ENCODE measurements at places on chromosomes 4 and X.

- no peak for DNase-seq
These were observed 182.1 kb upstream of the SMIM31 start for GRCh38 chr4:164571593-164572390.

DNA sequence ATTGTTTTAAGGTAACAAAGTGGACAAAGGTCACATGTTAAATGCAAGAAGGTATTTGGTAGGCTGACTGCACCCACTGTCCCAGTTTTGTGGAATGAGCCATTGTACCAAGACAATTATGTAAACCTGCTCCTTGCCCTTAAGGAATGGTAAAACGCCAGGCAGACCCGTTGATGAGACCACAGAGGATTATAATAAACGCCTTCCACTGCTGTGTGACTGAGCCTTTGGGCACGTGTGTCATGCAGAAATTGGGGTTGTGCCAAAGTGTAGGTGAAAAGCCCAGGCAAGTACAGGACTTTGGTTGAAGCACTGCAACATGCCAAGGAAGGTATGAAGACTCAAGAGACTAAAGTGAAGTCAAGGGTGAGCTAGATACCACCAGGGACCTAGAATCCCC, 59.7 kb downstream of the LRRC66 start:
- DNase-seq: no peak

DNA sequence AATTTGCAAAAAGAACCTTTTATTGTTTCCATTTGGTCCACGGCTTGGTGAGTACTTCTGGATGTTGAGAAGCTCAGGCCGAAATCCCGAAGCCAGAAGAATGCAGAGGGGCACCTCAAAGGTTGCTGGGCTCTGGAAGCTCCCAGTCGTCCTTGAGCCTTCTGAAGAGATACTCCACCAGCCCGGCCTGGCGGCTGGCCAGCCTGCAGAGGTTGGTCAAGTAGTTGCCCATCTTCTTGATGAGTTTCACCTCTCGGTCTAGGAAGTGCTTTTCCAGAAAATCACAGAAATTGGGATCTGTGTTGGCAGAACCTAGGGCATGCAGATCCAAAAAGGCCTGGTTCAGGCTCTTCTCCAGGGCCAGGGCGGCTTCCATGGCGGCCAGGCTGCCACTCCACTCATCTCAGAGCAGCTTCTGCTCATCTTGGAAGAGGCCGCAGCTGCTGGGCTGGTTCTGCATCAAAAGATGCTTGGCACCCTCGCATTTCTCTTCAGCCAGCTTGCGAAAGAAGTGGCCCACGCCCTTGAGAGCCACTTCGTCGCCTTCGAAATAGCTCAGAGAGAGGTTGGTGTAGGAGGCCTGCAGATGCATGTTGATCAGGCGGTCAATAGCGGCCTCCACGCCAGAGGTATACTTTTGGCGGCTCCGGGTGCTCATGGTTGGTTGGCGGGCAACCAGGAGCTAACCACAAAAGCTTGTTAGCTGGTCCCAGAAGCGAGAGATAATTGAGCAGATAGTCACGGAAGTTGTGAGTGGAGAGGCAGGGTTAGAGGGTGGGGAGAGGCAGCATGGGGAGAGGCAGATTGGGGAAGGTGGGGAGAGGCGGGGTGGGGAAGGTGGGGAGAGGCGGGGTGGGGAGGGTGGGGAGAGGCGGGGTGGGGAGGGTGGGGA, 76.5 kb upstream of the TSPAN7 start:
- peak; percentile 29 for DNase-seq

GRCh38 chr4:61760820-61761219, 560.7 kb downstream of the ADGRL3 start:
- no peak for DNase-seq

DNA sequence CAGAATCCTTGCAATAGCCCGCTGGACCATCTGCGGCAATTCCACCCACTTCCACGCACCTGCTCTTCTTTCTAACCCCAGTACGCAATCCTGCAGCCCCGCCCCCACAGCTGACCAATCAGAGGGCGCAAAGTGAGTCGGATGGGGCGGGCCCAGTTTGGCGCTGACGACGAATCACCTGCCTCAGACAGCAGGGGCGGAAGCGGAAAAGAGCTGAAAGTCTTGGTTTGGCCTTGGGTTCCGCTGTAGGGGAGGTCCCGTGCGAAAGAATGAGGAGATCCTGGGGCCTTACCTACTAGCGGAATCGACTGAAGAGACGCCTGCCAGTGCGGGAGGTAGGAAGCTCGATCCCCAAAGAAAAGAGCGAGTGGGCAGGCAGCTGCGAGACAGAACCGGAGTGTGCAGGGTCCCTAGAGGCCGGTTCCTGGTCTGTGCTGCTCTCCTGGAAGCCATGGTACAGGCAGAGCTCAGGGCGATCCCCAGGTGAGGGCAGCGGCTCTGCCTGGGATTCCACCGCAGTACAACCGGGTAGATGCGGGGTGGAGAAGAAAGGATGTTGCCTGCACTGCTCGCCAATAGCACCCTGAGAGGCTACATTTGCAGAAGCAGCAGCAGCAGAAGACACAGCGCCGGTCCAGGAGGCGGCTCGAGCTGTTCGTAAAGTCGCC, at the start of gene TMEM184C:
TMEM184C (plus strand) TSS at position 225 of the 668 bp plus-strand sequence. CDS start 560 bp downstream, outside the sequence.
- DNase-seq: peak; percentile 99

GRCh38 chrX:78314561-78314960, 12.8 kb downstream of the CYSLTR1 start:
- no peak for DNase-seq

GRCh38 chrX:153590961-153591956, 7.7 kb downstream of the CCNQ start:
- no peak for DNase-seq

GRCh38 chr4:82589756-82590155, 28.0 kb upstream of the TMEM150C start:
- DNase-seq: no peak

DNA sequence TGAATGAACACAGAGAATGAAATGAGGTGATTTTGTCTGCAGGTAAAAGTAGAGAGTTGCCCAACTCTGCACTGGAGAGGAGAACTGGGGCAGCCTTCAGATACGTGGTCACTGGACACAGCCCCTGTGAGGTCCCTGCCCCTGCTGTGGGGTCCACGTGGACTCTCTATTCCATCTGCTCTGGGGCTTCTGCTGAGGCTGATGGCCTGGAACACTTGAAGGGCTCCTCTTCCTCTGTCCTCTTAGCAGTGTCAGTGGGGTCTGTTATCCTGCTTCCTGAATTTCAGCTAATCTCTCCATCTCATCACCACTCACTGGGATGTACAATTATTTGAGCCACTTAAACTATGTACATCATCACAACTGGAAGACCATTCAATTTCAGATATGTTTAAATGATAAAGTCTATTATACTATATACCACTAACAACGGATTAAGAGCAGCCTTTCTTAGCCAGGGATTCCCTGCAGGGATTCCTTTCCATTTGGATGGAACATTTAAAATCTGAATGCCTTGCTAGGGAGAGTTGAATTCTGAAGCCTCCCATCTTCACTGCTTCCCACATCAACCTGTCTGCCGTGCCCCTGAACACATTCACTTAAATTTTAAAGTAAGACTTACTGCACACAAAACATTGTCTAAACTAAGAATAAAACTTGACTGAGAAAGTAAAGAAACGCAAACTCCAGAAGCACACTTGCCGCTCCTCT, 74.0 kb downstream of the CC2D2A start:
- DNase-seq: no peak

GRCh38 chr4:30920043-30920442, 199.9 kb downstream of the PCDH7 start:
- no peak for DNase-seq

GRCh38 chrX:13201605-13202219, 118.1 kb downstream of the ATXN3L start:
- no peak for DNase-seq

DNA sequence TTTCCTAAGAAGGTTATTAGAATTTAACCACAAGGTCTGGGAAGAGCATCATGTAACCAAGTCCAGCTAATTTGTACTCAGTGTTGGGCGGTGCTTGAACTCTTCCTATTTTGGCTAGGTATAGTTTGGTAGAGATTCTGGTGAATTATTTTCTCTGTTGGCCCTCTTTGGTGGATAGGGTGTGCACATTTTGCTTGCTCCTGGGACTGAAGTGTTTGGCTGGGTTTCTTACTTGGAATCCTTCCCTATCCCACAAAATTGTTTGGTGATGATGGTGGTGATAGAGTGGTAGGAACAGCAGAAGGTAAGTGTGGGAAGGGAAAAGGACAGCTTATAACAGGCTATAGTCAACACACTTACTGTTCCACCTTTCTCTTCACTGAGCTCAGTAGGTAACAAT, 194.8 kb upstream of the GPC4 start:
- DNase-seq: no peak

DNA sequence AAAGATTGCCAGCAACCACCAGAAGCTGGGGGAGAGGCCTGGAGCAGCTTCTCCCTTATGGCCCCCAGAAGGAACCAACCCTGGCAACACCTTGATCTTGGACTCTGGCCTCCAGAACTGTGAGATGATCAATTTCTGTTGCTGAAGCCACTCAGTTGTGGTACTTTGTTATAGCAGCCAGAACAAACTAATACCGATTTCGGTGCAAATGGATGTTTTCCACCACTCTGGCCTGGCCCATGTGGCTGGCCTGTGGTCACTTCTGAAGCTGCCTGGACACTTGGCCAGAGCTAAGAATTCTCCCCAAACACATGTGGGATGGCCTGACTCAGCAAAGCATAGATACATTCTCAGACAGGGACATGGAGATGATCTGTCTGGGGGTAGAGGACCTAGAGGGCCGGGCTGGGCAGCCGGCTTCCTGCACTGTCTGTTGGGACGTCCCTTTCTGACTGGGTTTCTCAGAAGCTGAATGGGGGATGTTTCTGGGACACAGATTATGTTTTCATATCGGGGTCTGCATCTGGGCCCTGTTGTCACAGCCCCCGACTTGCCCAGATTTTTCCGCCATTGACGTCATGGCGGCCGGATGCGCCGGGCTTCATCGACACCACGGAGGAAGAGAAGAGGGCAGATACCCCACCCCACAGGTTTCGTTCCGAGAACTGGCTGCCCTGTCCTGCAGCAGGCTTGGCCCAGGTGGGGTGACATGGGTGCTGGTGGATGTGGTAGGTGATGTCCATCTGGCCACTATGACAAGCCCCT, 4.1 kb downstream of the FOXP3 start:
- DNase-seq: no peak

GRCh38 chrX:68490644-68491043, 8.2 kb upstream of the YIPF6 start:
- DNase-seq: no peak

GRCh38 chrX:53481093-53481492, 46.9 kb upstream of the HSD17B10 start:
- no peak for DNase-seq

DNA sequence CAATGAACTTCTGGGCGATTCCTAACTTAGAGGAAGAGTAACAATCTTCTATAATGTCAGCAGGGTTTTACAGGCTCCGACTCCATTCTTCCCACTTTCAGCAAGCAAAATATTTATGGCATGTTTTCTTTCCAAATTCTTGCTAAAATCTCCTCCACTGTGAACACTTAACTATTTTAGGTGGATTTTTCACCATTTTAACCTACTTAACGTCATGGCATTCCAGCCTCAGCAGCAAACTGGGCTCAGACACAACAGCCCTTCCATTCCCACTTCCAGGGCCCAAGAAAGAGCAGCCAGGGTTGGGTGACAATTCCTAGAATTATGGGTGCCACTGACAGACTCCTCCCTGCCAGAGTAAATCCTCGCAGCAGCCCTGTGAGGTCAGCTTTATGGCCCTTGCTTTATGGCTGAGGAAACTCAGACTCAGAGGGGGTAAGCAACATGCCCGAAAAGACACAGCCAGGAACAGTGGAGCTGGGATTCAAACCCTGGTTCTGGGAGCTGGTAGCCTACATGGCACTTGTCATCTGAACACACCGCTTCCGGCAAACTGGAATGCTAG, 112.8 kb upstream of the MAP3K15 start:
- DNase-seq: no peak

DNA sequence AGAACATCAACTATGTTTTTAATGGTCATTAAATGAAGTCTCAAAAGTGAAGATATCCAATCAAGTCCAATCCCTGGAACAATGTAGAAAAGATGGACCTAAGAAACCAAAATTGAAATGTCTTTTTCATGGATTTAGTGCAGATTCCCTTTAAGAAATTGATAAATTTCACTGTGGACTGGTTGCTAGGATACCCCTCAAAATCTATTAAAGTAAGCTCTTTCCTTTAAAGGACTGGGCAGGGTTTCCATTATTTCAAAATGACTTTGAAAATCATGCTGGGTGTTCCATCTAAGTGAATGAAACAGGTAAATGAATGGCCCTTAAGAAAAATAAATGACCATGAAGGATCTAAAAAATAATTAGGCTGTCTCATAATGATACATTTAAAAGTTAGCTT, 28.6 kb downstream of the PLRG1 start:
- no peak for DNase-seq

DNA sequence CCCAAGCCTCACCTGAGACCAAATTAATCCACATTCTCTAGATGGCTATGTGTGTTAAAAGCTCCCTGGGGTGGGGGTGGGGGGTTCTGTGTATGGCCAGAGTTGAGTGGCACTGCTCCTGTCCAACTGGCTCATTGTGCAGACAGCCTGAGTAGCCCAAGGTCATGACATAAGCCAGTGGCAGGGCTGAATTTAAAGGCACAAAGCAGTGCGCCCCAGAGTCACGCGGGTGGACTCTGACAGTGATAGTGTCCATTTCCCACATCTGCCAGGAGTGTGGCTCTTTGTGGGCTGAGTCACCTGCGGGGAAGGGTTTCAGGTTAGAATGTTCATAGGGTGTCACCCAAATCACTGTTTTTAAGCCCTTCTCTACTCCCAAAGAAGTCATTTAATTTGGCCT, 45.4 kb downstream of the SCD5 start:
- no peak for DNase-seq

DNA sequence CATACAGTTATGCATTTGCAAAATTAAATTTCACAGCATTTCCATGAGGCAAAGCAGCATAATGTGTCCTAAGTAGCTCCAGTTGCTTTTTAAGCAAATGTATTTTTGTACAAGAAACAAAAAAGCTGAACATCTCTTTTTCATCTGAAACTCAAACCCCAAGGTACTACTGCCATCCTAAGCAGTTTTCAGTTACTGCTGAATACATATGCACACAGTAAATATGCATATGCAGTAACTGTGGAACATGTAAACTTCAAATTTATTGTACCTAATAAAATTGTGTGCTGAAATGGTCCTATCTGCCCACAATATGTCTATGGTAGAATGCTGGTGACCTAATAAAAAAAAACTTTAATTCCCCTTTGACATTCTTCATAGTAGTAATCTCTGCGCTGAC, 458.6 kb upstream of the INTU start:
- DNase-seq: no peak

DNA sequence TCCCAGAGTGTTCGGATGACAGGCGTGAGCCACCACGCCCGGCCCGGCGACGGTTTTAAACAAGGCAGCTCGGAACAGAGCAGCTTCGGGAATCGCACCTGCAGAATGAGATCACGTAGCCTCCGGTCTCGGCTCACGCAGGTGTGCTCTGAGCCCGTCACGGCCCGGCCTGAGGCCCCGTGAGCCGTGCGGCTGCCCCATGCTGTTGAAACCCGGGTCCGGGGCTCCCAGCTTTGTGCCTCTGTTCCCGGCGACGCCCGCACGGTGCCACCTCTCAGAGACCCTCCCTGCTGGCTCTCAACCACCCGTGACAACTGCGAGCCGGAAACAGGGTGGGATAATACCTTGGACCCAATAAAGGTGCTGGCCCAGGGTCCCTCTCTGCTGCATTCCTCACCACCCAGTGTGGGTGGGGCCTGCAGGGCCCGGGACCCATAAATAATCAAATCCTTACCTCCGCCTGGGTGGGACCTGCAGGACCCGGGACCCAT, 13.4 kb upstream of the PLCXD1 start:
- peak; percentile 26 for DNase-seq

- DNase-seq: no peak
These were observed 58.6 kb upstream of the DCTD start for GRCh38 chr4:182975806-182976205.
